ENCODE measurements at places on chromosomes 3 and 15. TPM values are rescaled to one million over a fixed set of nuclear protein-coding genes. Genes with fewer than 3 reads are reported as not detected.

Gene PKM
- total RNA-seq, result 1,143 TPM

Gene BUB1B
- total RNA-seq, result 35.2 TPM

Gene EFL1
- 36.7 TPM for total RNA-seq

Gene SLC51B
- not detected for total RNA-seq

Gene PRKCD
- 2.9 TPM for total RNA-seq

Gene HIGD1A
- 75.1 TPM for total RNA-seq

Gene MORC1
- total RNA-seq, result not detected

Gene PIERCE2
- 6.6 TPM for total RNA-seq

Gene WDR48
- 30.1 TPM for total RNA-seq

Gene PLCB2
- total RNA-seq, result not detected

Gene ITPKA
- total RNA-seq, result 1.8 TPM

All from fibroblast of the aortic adventitia (primary cell).